ENCODE measurements at places on chromosomes 6 and 20.

DNA sequence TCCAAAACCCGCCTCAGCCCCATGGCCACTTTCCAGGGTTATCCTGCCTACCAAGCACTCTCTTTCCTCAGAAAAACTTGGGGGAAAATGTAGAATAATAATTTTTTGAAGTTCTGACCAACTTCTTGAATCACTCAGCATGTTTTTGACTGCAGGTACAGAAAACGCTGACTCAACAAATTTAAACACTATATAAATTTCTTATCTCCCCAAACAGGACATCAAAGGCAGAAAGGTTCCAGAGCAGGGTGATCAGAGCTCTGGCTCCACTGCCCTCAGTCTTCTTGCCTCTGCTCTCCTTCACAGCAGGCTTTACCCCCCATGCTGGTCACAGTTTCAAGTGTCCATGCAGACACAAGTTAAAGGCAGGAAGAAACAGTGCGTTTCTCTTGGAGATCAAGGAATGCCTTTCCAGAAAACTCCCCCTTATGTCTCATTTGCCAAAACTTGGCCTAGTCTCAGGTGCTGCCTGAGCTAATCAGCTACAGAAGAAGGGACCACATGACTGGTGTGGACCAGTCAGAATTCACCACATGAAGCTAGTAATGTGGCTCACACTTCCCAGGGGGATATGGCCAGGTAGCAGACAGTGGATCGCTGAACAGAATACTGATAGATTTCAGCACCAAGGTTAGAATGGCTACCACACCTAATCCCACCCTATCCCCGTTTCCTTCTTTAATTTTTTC is 24.4 kb upstream of the SLC17A3 start:
- no peak for DNase-seq

GRCh38 chr6:149863698-149864577 is at the start of gene LRP11:
TSS of gene LRP11 (minus strand) at chr6:149864359. CDS start at chr6:149864020, 339 bp downstream.
- peak; percentile 54 for DNase-seq

DNA sequence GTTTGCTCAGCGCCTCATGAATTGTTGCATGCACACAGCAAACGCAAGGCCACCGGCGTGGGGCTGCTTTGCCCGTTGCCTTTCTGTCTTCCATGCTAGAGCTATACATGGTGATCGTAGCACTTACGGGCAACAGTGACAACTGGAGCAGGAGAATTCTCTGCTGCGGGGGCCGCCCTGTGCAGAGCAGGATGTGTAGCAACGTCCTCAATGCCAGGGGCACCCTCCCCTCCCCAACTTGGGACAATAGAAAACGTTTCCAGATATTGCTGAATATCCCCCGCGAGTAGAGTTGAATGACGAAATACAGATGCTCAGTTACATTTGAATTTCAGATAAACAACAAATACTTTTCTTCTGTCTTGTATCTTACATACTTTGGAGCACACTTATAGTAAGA is 198.7 kb downstream of the TFAP2C start:
- no peak for DNase-seq

DNA sequence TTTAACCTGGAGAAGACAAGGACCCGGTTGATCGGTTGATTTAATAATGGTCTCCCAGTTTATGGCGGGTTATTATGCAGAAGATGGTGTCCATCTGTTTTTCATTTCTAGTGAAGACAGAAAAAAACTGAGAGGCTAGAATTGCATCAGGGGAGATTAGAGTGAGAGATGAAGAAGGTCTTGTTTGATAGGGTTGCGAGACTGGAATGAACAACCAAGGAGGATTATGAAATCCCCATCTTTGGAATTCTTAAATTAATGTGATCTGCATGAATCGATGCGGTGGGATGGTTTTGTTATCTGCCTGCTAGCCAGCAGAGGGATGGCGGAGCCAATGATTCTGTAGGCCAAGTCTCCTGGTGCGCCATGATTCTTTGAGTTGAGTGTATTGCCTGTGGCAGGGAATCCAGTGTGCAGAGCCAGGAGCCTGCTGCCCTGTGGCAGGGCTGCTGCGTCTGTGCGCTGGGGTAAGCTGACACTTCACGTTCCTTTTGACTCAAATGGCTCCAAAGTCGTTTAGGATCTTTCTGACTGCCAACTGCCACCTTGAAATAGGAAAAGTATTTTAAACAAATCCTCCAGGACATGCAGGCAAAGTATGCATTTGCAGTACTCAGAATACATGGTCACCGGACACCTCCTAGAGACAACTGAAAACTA is 200.1 kb downstream of the CLIC5 start:
- no peak for DNase-seq

Data from DMS 273 treated with DMSO at 0.1 percent for 48 hours (cell line).